SK-N-DZ (cell line): ENCODE measurements at places on chromosomes 6 and 20.

GRCh38 chr6:110360676-110361075 lies 2.5 kb upstream of the METTL24 start:
- no peak for DNase-seq

DNA sequence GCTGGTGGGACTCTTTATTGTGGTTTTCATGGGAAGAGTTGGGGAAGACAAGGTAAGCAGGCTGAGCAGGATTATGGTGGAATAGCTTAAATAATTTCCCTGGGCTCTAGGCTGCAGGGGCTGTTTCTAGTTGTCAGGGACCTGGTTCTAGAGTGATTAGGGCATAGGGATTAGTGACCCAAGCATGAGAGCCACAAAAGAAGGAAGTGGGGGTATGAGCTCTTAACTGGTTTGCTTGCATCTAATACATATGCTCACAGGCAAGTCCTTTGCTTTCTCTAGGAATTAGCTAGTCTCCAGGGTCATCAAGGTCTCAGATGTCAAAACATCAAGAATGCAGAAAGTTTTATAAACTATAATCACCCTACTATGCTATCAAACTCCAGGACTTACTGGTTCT lies 67.5 kb upstream of the NRN1 start:
- no peak for DNase-seq

- no peak for DNase-seq
Observed at GRCh38 chr6:32183483-32184083, 470 bp downstream of the AGER start.

DNA sequence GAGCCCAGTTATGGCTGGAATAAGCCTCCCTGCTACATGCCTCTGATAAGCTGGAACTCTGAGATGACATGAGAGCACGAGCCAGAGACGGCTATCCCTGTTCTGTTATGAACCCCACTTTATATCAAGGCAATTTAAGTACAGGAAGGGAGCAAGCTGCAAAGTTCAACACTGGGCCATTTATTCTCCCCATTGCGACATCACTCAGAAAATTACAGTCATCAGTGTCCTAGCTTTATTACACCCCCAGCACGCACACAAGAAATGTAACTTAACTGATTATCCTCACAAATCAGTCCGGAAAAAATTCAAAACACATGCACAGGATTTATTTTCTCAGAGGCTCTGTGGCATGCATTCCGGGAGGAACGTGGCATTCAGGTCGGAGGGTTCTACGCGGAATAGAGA lies 125.3 kb upstream of the SLC2A12 start:
- DNase-seq: no peak

GRCh38 chr6:23213193-23213592 lies 643.8 kb downstream of the HDGFL1 start:
- DNase-seq: no peak

DNA sequence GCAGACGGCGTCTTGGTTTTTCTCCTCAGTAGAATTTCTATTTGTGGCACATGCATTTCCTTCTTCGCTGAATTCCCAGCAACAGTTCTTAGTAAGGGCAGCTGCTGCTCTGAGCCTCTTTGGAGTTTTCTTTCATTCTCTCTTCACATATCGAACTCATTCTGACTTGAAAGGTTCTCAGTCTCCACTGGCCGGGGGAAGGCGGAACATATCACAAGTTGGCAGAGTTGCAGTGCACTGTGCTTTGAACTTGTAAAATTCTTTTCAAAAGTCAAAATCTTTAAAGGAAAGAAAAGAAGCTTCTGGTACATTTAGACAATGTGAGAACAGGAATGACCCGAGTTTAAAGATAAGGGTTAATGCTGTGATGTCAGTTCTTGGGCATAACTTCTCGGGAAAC lies 286.1 kb upstream of the MAP3K7 start:
- DNase-seq: no peak

GRCh38 chr6:151609146-151609902 lies 115.5 kb downstream of the CCDC170 start:
- no peak for DNase-seq

GRCh38 chr6:63441266-63441956 lies 121.6 kb upstream of the LGSN start:
- no peak for DNase-seq

- peak; percentile 88 for DNase-seq
Observed at GRCh38 chr20:63699466-63700198, 3.2 kb downstream of the TNFRSF6B start.

GRCh38 chr6:158257781-158258180 lies 54.5 kb upstream of the TULP4 start:
- DNase-seq: no peak

GRCh38 chr20:36004045-36004444 lies 35.7 kb downstream of the CNBD2 start:
- DNase-seq: no peak

GRCh38 chr20:31670371-31671228 lies 32.9 kb downstream of the COX4I2 start:
- DNase-seq: no peak

DNA sequence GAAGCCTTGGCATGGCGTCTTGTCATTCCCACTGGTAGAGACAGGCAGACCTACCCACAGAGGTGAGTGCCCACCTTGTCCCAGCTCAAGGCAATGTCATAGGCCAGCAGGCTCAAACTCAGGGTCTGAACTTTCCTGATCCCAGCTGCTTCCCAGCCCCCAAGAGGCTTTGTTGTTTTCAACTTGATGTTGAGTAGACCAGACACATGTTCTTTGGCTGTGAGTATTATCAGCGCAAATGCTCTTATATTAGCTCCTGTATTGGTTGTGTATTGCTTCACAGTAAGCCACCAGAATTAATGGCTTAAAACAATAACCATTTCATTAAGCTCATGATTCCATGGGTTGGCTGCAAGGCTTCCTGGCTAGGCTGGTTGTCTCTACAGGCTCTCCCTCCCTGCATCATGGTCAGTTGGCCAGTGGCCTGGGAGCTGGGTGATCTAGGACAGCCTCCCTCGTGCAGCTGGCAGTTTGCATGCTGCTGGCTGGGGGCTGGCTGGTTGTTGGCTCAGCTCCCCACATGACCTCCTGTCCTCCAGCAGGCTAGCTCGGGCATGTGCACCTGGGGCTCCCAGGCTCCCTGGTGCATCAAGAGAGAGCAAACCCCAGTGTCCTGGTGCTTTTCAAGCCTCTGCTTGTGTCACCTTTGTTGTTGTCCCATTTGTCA lies 21.6 kb downstream of the TOX2 start:
- no peak for DNase-seq

DNA sequence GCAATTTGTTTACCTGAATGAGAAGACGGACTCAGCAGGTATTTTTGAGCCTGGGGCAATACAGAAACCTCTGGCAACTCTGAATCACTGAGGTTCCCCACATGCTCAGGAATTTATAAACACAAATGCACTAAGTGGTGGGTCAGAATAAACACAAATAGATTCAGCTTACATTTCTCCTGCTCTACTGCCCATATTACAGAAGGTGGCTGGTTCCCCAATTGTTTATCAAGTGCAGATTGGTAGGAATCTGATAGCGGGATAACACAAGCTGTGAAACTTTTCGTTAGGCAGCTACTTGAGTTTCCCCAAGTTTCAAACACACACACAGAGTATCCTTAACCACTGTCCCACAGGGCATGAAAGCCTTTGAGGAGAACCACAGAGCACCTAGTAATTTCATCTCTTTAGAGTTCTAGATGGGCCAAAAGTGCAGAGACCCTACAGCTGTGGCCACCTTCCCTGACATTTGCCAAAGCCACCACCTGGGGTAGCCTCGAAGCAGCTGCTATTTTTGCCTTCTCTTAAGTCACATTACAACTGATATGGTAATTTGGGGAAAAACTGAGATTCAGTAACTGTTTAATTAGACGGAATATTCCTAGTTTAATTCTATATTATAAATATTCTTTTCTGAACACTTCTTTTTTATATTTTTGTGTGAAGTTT lies 204.2 kb upstream of the PTCHD4 start:
- no peak for DNase-seq

DNA sequence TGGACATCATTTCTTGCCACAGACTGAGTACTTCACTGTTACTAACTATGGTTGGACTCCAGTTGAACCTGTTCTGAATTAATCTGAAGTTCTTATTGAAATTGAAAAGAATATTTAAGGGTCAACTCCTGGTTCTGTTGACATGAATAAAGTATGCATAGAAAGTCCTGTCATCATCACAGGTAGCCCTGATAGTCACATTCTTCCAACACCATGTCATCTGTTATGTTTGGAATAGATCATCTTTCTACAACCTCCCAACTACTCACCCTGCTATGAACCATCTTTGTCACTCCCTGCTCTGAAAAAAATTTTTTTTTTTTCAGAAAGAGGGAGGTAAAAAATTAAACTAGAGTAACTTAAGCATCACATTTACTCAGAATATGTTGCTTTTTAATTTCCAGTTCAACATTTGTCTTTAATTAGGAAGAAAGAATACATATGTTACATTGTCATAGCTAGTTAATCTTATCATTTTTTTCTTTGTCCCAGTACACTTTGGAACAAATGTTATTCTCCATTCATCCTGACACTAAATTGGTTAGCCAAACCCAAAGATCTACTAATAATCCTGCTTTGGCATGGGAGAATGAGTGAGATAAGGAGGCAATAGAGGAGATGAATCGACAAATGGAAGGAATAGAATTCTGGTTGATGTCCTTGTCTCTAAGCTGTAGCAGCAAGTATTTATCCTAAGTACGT lies 775.1 kb upstream of the NRSN1 start:
- peak; percentile 73 for DNase-seq

GRCh38 chr20:36130390-36130789 lies 24.1 kb upstream of the EPB41L1 start:
- DNase-seq: no peak

DNA sequence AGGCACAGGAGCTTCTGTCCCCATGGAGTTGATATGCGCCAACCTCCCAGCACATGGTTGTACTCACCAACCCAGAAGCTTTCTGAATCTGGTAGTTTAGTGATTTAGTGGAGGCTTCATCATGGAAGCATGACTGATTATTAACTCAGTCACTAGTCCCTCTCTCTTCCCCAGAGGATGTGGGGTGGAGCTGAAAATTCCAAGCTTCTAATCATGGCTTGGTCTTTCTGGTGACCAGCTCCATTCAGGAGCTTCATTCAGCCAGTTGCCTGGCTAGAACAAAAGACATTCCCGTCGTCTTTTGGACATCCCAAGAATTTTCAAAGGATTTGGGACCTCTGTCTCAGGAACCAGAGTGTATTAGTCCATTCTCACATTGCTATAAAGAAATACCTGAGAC lies 13.3 kb upstream of the SMIM13 start:
- no peak for DNase-seq

- no peak for DNase-seq
Observed at GRCh38 chr6:168078943-168079405, at the start of gene FRMD1. TSS of gene FRMD1 (minus strand) at chr6:168079212. CDS start at chr6:168079094, 118 bp downstream.

DNA sequence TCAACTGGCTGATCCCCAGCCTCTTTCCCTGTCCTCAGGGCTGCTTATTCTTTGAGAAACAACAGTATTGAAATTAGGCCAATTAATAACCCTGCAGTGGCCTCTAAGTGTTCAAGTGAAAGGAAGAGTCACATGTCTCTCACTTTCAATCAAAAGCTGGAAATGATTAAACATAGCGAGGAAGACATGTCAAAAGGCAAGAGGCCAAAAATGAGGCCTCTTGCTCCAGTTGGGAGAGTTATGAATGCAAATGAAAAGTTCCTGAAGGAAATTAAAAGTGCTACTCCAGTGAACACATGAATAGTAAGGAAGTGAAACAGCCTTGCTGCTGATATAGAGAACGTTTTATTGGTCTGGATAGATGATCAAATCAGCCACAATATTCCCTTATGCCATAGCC lies 131.5 kb downstream of the MACROD2 start:
- no peak for DNase-seq

DNA sequence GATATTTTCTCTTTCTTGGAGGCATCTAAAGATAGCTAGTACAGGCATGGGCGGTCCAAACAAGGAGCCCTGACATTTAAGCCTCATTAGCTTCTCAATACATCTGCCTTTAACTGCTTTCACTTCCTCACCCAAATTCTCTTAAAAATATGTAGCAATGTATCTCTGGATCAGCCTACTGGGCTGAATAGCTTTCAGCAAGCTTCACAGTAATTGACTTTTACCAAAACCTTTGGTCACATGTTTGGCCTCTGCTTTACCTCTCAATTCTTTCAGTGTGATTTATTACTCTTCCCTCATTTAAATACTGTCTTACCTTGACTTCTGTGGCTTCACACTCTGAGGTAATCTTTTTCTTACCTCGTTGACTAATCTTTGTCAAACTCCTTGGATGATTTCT lies 1618.1 kb downstream of the GRIK2 start:
- no peak for DNase-seq

GRCh38 chr6:137829641-137830083 lies 37.4 kb upstream of the TNFAIP3 start:
- DNase-seq: no peak

- DNase-seq: no peak
Observed at GRCh38 chr6:70538376-70538775, 28.4 kb upstream of the SDHAF4 start.

DNA sequence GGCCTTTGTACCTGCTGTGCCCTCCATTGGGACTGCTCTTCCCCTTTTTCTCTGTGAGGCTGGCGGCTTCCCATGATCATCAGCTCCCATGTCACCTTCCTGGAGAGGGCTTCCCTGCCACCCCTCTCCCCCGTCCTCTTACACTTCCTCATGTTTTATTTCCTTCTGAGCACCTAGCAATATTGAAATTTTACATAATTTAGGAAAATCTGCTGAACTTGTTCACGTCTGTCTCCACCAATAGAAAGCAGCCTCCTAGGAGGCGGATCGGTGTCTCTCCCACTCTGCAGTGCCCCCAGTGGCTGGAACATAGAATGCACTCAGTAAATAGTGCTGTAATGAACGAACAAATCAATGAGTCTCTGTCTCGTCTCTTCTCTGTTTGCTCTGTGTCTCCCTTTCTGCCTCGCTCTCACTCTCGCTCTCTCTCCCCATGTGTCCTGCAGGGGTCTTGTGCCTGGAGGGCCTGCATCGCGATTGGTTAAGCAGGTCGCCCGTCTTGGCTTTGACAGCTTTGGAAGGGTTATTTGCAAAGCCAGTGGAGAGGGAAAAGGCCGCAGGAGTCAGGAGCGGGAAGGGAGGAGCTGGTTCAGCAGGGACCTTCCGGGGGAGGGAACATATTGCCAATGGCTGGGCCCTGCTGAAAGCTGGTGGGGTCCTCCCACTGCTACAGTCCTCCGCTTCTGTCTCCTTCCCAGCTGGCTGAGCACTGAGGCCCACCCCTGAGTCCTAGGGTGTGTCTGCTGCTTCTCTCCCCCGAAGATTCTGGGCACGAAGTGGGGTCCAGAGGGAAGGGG lies 12.1 kb upstream of the OCSTAMP start:
- DNase-seq: peak; percentile 85

- no peak for DNase-seq
Observed at GRCh38 chr6:22827760-22828159, 258.4 kb downstream of the HDGFL1 start.

DNA sequence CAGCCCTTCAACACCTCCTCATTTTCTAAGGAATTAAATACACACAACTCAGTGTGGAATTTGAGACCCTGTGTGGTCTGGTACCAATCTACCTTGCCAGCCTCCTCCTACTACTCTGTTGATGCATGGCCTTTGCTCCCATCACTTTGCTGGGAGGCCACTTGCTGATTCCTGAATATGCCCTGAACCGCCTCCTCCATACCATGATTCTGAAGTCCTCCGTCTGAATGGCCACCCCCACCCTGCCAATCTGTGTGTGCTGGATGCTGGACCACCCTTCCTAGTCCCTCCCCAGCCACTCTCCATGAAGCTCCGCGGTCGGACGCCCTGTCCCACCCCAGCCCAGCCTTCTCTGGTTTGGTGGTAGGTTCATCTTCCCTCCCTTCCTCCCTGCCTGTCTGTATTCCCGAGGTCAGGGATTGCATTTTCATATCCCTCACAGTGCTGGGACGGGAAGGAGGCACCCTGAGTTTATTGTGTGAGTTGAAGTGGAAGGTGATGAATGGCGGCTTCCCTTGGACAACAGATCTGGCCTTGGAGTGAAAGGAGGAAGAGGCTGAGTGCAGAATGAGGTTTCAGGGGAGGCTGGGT lies 138.3 kb downstream of the CDC5L start:
- DNase-seq: no peak
